Stimulated activated CD8-positive, alpha-beta memory T cell treated with anti-CD3 and anti-CD28 coated beads, Interleukin-7, amount 100 ng/mL, for 1 hour (primary cell): ENCODE measurements at places on chromosomes 16 and 17.

DNA sequence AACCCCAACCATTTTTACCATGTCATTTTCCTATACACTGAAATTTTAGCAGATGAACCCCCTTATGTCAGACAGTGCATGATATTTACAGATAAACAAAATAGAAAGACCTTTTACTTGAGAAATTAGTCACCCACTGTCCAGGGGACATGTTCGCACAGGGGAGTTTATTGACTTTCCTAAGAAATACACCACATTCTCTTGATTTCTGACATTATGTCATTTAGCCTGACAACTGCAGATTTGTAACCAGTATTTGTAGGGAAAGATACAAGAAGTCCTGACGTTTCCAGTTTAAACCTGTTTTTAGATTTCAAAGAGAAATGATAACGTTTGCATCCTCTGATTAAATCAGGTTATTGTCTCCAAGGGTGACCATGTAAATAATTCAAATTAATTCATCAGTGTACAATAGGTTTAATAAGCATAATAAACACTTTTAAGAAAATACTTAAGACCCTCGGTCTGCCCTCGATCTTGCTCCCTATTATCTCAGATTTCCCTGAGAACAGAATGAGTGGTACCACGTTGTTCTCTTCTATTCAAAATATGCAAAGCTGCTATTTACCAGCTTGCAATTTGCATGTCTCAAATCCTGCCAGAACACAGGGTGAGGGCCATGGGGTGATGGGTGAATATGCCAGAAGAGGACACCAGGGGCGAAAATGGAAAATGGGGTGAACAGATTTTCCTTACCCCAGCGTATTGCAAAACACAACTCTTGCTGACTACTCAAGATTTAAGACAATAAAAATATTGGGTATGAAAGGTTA lies 2.1 kb upstream of the LYRM9 start:
- no peak for DNase-seq

DNA sequence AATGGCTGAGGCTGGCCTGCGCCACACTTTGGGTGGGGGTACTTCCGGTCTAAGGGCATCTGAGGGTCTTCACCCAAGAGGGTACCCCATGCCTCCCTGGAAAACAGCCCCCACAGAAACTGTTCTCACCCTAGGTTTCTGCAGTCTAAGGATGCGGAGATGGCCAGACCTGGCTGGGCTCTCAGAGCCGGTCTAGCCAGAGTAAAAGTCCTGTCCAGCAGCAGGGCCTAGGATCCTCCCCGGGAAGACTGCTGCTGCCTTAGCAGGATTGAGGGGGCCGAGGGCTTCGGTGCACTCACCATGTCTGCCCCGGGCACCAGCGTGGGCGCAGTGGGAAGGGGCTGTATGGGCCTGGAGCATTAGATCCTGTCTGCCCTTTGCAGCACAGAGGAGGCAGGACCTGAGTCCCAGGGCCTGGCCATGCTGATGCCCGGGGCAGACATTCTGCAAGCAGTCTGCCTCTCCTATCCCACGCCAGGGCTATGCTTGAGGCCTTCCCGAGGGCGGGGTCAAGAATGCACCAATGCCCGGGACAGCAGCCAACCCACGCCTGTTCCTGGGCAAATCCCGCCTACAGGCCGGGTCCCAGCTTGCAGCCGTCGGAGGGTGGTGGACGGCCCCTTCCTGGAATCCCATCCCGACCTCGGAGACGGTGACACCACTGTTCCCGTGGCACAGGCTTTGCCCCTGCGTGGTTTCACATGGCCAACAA lies 54.7 kb downstream of the CBFA2T3 start:
- DNase-seq, result no peak

DNA sequence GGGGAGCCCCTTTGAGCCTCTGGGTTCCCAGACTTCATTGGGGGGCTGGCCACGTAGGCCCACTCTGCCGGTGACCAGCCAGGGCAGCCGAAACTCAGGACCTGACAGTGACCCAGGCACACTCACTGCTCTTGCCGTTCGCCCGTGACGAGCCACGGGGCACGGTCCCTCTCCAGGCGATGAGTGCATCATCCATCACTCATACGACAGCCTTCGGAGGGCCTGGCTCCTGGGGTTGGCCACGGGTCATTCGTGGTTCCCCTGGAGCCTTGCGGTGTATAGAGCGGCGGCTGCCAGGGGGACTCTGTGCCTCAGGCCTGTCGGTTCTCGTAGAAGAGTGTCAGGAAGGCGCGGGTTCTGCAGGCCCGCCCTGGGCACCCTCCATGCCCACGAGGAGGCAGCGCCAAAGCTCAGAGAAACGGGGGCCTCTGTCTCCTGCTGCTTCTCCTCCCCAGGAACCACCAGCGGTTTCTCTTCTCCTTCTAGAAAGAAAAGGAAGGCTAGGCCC lies 11.2 kb upstream of the NUDT16L1 start:
- no peak for DNase-seq

DNA sequence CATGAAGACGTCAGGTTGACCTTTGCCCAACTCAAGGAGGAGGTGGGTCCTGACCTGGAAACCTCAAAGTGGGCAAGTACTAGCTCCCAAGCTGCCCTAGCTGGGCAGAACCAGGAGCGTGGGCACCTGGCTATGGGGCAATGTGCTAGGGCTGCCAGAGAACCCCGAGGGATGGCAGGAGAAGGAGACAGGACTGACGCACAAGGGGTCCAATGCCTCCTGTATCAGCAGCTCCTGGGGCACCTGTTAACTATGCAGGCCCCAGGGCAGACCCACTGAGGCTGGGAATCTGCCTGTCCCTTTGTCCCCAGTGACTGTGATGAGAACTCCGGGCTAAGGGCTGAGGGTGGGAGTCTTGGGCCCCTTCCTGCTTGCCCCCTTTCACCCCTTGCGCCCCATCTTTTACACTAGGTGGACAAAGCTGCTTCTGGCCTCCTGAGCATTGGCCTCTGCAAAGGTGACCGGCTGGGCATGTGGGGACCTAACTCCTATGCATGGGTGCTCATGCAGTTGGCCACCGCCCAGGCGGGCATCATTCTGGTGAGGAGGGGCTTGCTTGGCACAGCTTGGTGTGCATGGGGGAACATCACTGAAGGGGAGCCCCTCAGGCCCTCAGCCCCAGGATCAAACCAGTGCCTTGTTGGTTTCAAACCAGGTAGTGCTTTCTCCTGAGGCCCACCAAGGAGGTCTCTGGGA lies 7.7 kb downstream of the CHAD start:
- no peak for DNase-seq

DNA sequence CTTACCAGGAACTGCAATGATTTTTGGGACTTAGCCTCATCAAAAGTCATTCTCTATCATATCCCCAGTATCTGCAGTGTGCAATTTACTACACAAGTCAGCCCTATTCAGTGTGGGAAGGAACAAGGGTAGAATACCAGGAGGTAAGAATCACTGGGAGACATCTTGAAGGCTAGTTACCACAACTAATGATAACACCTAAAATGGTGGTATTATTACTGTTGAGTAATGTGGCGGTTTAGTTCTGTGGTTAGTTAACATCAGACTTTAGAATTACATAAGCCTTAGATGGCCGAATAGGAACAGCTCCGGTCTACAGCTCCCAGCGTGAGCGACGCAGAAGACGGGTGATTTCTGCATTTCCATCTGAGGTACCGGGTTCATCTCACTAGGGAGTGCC lies 567.9 kb upstream of the CDH11 start:
- DNase-seq, result no peak

DNA sequence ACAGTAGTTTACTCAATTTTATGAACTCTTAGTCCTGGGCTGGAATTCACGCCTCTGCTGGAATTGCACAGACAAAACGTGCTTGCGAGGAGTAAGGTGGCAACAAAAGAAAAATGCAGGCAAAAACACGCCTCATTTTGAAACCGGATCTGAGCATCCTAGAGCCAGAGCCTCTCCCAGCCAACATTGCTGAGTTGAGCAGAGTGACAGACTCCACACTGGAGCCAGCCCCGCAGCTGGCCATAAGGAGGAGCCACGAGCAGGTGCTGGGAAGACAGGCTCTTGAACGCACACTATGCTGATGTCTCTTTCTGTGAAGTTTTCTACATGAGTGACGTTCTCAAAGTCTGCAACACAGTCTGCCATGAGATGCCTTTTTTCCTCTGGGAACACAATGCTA lies 14.6 kb upstream of the HSBP1 start:
- no peak for DNase-seq

- DNase-seq, result no peak
Observed at GRCh38 chr16:51113236-51114125, 37.6 kb downstream of the SALL1 start.

DNA sequence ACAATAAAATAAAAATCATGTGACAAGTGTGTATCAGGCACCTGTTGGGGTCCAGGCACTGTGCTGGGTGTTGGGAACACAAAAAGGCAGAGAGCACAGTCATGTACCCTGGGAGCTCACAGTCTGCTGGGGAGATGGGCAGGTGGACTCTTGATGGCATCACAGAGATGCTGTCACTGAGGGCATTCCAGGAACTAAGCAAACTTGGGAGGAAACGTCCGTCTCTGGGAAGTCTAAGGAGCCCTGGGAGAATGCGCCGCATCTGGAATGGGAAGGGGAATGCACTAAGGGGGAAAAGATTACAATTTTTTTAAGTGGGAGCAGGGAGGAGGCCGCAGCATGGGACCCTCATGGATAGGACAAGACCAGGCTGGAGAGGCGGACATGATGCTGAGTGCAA lies 80.9 kb upstream of the ZNF423 start:
- DNase-seq, result no peak

DNA sequence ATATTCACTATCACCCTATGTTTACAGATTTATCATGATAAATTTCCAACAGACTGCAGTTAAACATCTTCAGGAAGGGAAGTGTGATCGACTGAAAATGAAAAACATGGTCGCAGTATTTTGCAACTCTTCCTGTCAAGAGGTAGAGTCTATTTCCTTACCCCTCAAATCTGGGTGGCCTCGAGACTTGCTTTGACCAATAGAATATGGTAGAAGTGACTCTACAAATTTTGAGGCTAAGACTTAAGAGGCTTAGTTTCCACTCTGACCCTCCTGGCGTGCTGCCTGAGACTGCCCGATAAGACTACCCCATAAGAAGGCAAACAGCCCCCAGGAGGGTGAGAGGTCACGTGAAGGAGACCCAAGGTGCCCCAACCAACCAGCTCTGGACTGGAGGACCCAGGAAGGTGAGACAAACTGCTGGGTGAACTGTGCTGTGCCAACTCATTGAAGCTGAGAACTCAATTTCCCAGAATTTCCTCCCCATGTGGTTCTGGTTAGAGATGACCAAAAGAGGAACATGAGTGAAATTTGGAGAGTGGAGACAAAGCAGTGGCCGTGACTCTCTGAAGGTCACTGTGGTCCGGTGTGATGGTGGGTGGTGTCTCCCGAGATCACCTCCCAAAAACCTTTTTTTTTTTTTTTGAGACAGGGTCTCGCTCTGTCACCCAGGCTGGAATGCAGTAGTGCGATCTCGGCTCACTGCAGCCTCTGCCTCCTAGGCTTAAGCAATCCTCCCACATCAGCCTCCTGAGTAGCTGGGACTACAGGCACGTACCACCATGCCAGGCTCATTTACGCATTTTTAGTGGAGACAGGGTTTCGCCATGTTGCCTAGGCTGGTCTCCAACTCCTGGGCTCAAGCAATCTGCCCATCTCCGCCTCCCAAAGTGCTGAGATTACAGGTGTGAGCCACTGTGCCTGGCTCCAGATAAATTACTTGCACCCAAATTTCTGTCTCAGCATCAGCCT lies 38.2 kb upstream of the LITAF start:
- no peak for DNase-seq

- no peak for DNase-seq
Observed at GRCh38 chr17:71978435-71978834, 142.4 kb upstream of the SOX9 start.

- DNase-seq, result no peak
Observed at GRCh38 chr16:5019775-5020174, 14.0 kb downstream of the NAGPA start.

- no peak for DNase-seq
Observed at GRCh38 chr16:24070851-24071250, 185.3 kb upstream of the CACNG3 start.

- no peak for DNase-seq
Observed at GRCh38 chr16:75111514-75111940, 5.1 kb downstream of the LDHD start.

DNA sequence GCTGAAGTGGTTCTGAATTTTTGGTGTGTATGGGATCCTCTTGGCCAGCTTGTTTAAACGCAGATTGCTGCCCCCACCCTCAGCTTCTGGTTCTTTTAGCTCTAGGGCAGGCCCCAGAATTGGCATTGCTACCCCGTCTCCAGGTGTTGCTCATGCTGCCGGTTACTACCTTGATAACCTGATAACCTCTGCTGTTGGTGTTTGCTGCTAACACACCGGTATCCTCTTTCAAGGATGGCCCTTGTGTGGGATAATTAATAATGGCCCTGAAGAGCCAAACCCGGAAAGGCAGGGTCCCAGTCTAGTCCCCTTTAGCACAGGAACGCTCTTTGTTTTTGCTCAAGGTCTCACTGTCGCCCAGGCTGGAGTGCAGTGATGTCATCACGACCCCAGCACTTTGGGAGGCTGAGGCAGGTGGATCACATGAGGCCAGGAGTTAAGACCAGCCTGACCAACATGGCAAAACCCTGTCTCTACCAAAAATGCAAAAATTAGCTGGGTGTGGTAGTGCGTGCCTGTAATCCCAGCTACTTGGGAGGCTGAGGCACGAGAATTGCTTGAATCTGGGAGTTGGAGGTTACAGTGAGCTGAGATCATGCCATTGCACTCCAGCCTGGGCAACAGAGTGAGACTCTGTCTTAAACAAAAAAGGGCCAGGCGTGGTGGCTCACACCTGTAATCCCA lies 1.3 kb upstream of the ST3GAL2 start:
- DNase-seq, result no peak

GRCh38 chr16:29820730-29821642 lies 724 bp downstream of the MVP start:
- DNase-seq, result no peak

DNA sequence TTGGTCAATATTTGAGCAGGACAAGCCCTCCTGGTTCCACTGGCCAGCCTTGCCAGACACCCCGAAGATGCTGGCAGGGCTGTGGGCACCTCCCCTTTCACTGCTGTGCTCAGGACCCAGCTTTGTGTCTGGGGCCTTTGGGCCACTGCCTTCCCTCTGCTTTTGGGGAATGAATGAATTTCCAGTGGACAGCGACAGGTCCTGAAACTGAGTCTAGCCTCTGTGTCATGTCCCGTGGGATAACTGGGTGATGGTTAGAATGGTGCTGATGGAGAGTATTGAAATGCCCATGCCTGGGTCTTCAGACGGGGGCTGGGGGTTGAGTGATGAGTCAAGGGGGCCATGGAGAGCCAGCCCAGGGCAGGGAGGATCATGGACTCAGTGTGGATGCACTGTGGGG lies 135.8 kb downstream of the FOXL1 start:
- no peak for DNase-seq

DNA sequence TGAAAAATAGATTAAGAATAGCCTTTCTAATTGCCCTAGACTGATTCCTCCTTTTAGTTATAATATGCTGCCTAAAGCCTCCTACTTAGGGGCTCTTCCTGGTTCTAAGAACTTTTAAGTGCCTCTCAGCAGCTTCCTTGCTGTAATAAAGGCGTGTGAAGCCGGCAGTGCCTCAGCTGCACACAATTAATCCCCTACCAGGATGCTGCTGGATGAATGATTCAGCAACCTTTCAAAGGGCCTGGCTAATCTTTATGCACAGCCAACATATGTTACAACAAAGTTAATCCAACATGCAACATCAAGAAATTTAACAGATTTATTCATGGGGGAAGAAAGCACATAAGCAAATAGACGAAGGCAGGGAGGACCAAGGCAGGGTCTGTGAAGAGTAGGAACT lies 145.2 kb downstream of the PMP22 start:
- DNase-seq, result no peak

GRCh38 chr16:88281858-88282563 lies 100.7 kb upstream of the ZNF469 start:
- DNase-seq, result no peak

- DNase-seq, result no peak
Observed at GRCh38 chr16:65120831-65121721, 787 bp downstream of the CDH11 start.

GRCh38 chr16:70591615-70592014 lies 54.7 kb upstream of the IL34 start:
- DNase-seq, result no peak
